Type B pancreatic cell (in vitro differentiated cells): ENCODE measurements at places on chromosomes 13 and 19. TPM values are rescaled to one million over a fixed set of nuclear protein-coding genes. Genes with fewer than 3 reads are reported as not detected.

DNA sequence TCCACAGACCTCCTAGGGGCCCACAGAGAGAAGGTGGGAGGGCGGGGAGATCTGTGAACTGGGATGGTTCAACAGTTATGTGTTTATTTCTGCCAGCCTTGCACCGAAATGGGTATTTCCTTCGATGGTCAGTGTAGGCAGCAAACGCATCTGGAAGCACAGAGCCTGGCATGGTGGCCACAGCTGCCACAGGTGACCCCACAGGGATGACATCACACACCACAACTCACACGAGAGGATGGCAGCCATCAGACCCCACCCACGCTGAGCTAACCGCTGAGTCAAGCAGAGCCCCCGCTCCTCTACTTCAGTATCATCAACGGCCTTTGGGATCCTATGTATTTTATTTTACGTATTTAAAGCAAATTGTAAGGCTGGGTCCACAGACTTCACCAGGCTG, 37.4 kb downstream of the NAXD start:
- no peak overlapping the region for H3K27ac ChIP-seq
- H3K36me3 ChIP-seq, result peaks cover 22% of the 10 kb centered on the region
- H3K27me3 ChIP-seq, result no peaks in the 10 kb centered on the region
- no peak overlapping the region for H3K4me3 ChIP-seq
- no peaks in the 10 kb centered on the region for H3K4me1 ChIP-seq

- no peaks in the 10 kb centered on the region for H3K4me1 ChIP-seq
- H3K27ac ChIP-seq, result no peak overlapping the region
- H3K27me3 ChIP-seq, result peaks cover 3% of the 10 kb centered on the region
These were observed 14.7 kb upstream of the ZNF14 start for GRCh38 chr19:19747357-19748220.

Gene ZMYM2
- total RNA-seq, result 93.0 and 108 TPM in 2 replicates

GRCh38 chr19:44530777-44531176, 1.3 kb upstream of the CEACAM20 start:
- no peak overlapping the region for H3K27ac ChIP-seq
- H3K4me1 ChIP-seq, result no peaks in the 10 kb centered on the region
- DNase-seq, result no peak

DNA sequence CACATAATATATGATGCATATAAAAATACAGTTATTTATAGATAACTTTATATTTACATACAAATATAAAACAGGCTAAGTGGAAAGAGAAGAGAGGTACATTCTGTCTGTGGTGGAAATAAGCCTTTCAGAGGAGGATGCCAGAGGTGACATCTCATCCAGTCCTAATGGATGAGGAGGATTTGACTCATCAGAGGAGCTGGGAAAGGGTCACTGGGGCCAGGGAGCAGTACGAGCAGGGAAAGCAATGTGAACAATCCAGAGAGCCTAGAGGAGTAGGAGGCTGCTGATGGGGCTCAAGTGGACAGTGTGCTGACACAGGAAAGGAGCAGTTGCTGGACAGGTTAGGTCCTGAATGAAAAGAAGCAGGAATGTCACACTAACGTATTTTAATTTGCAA, 18.6 kb downstream of the NALCN start:
- H3K27ac ChIP-seq, result no peak overlapping the region
- DNase-seq, result no peak
- H3K36me3 ChIP-seq, result no peaks in the 10 kb centered on the region
- no peaks in the 10 kb centered on the region for H3K27me3 ChIP-seq

Gene RELB
- total RNA-seq, result 6.9 and 8.4 TPM in 2 replicates

GRCh38 chr19:3881272-3882040, 971 bp downstream of the ATCAY start:
- H3K4me1 ChIP-seq, result no peaks in the 10 kb centered on the region
- H3K27me3 ChIP-seq, result peaks cover 53% of the 10 kb centered on the region
- H3K27ac ChIP-seq, result no peak overlapping the region
- H3K4me3 ChIP-seq, result peak overlapping the region; percentile 61
- no peaks in the 10 kb centered on the region for H3K36me3 ChIP-seq
- no peak for DNase-seq

DNA sequence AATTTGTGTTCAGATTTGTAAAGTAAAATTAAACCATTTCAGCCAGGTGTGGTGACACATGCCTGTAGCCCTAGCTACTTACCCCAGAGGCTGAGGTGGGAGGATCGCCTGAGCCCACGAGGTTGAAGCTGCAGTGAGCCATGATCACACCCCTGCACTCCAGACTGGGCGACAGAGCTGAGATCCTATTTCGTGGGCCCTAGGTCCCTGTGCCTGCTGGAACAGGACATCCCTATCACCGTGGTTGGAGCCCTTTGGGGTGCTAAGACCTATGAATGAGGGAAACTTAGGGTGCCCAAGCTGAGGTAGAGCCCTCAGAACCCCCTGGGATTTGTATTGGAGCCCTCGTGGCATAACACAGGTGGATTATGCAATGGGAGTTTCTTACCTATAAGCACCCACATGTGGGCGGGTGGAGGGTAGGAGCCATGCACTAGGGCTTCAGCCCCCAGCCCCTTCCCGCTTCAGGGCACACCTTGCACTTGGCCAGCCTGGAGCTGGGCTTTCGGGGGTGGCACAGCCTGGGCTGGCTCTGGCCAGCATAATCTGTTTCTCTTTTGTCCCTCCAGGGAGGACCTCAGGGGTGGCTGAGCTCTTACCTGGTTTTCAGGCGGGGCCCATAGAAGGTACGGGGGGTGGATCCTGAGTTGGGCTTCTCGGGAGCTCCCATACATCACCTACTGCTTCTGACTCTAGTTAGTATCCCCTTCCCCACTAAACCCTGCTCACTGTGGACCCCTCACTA, 7.2 kb upstream of the USF2 start:
- no peaks in the 10 kb centered on the region for H3K36me3 ChIP-seq
- H3K4me3 ChIP-seq, result no peak overlapping the region

- peaks cover 6% of the 10 kb centered on the region for H3K4me1 ChIP-seq
- H3K27ac ChIP-seq, result peak overlapping the region; percentile 73
- no peaks in the 10 kb centered on the region for H3K36me3 ChIP-seq
- peaks cover 11% of the 10 kb centered on the region for H3K27me3 ChIP-seq
- no peak for DNase-seq
These were observed 8.8 kb downstream of the GTPBP3 start for GRCh38 chr19:17346109-17346671.

Gene ADAMTSL5
- total RNA-seq, result 3.4 and 10.6 TPM in 2 replicates

Gene KLK3
- not detected in 2 replicates for total RNA-seq

- H3K36me3 ChIP-seq, result no peaks in the 10 kb centered on the region
- peaks cover 16% of the 10 kb centered on the region for H3K4me1 ChIP-seq
- H3K27ac ChIP-seq, result no peak overlapping the region
- H3K4me3 ChIP-seq, result no peak overlapping the region
These were observed 19.8 kb upstream of the RASA3 start for GRCh38 chr13:114152285-114152645.

DNA sequence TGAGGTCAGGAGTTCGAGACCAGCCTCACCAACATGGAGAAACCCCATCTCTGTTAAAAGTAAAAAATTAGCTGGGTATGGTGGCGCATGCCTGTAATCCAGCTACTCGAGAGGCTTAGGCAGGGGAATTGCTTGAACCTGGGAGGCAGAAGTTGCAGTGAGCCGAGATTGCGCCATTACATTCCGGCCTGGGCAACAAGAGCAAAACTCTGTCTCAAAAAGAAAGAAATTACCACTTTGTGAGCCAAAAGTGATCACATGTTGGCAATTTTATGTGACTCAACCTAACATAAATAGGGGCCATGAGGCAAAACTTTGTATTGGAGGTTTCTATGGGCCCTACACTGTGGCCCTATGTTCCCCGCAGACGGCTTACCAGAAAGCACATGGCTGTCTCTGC, 72.2 kb downstream of the MAP4K1 start:
- H3K4me3 ChIP-seq, result no peak overlapping the region
- H3K36me3 ChIP-seq, result no peaks in the 10 kb centered on the region
- H3K4me1 ChIP-seq, result peaks cover 6% of the 10 kb centered on the region
- H3K27me3 ChIP-seq, result no peaks in the 10 kb centered on the region
- no peak overlapping the region for H3K27ac ChIP-seq

DNA sequence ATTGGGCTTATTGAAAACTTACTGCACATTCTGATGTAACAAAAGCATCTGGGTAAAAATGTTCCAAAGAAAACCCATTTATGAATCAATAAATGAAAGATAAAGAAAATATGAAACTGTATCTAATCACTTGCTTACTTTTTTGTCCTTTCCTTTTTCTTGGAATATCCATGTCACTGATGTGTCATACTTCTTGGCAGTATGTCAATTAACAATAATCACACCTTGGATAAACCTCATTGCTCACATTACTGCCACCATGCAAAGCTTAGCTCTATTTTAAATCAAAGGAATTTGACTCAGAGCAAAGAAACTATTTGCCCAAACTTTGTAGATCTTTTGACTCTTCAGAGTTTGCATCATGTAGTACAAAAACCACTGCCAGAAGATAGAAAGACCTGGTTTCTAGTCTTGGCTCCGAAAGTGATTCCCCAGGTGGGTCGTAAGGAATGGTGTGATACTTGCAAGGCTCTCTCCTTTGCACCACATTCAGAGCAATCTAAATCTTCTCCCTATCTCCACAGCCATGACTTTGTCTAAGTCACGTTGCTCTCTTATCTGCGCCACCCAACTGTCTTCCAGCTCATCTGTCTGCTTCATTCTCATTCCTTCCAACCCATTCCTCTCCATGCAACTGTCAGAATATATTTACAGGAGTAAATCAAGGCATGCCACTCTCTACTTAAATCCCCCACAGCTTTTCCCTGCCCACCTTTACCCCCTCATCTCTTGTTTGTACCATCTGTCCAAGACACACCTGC, 311.9 kb downstream of the COG6 start:
- no peaks in the 10 kb centered on the region for H3K36me3 ChIP-seq
- peaks cover 3% of the 10 kb centered on the region for H3K27me3 ChIP-seq
- no peak overlapping the region for H3K4me3 ChIP-seq
- H3K4me1 ChIP-seq, result no peaks in the 10 kb centered on the region
- DNase-seq, result no peak
- no peak overlapping the region for H3K27ac ChIP-seq

GRCh38 chr19:32749361-32749760, 29.8 kb downstream of the TDRD12 start:
- H3K27ac ChIP-seq, result no peak overlapping the region
- H3K4me1 ChIP-seq, result peaks cover 4% of the 10 kb centered on the region
- DNase-seq, result no peak
- H3K36me3 ChIP-seq, result no peaks in the 10 kb centered on the region
- H3K27me3 ChIP-seq, result no peaks in the 10 kb centered on the region
- H3K4me3 ChIP-seq, result no peak overlapping the region

Gene SHKBP1
- 54.6 and 55.4 TPM in 2 replicates for total RNA-seq

GRCh38 chr19:6055013-6055795, 55.1 kb downstream of the RFX2 start:
- peak overlapping the region; percentile 84 for H3K27ac ChIP-seq
- no peak overlapping the region for H3K4me3 ChIP-seq
- H3K27me3 ChIP-seq, result no peaks in the 10 kb centered on the region
- DNase-seq, result peak; percentile 11
- peaks cover 21% of the 10 kb centered on the region for H3K4me1 ChIP-seq
- peaks cover 3% of the 10 kb centered on the region for H3K36me3 ChIP-seq

GRCh38 chr13:39618561-39618960, 15.6 kb upstream of the LHFPL6 start:
- no peaks in the 10 kb centered on the region for H3K36me3 ChIP-seq
- H3K4me1 ChIP-seq, result peaks cover 6% of the 10 kb centered on the region
- no peak overlapping the region for H3K4me3 ChIP-seq
- no peak for DNase-seq
- H3K27me3 ChIP-seq, result no peaks in the 10 kb centered on the region

DNA sequence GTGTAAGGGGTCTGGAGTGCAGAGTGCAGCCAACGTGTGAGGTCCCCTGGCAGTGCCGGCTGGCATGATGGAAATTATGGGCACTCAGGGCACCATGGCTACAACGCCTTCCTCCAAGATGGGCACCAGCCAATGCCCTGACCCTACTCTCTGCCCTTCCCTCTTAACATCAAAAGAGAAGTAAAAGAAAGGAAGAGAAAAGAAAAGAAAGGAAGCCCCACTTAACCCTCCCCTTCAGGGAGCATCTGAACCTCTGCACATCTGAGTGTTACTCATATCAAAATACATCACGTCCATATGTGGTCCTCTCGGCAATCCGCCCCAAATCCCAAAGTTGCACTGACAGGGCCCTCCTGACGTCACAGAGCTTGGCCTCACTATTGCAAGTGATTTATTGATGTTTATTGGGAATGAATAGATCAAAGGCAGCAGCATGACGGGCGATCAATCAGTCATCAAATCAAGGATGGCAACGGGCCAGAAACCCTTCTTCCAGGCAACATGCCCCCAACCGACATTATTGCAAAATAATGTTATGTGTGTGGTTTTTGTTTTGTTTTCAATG, 1.3 kb downstream of the TSHZ3 start:
- H3K4me1 ChIP-seq, result peaks cover 35% of the 10 kb centered on the region
- H3K4me3 ChIP-seq, result peak overlapping the region; percentile 89
- H3K36me3 ChIP-seq, result peaks cover 3% of the 10 kb centered on the region
- no peak for DNase-seq
- H3K27ac ChIP-seq, result peak overlapping the region; percentile 14

Gene POP4
- total RNA-seq, result 48.4 and 51.3 TPM in 2 replicates

DNA sequence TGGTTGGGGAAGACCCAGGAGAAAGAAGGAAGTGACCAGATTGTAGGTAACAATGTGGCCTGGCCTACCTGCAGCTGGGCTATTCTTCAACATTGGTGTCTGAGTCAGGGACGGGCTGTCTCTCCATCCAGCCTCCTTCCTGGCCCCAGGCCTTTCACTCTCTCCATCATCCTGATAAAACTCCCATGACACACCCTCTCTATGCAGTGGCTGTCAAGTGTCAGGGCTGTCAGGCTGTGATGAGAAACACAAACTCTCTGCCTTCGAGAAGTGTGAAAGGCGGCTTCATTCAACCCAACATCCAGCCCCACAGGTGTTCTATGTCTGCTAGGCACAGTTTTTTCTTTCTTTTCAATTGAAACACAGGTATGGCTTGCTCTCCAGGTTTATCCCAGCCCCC, 153.3 kb upstream of the VSTM2B start:
- no peaks in the 10 kb centered on the region for H3K36me3 ChIP-seq
- no peak overlapping the region for H3K4me3 ChIP-seq
- H3K27me3 ChIP-seq, result peaks cover 50% of the 10 kb centered on the region
- DNase-seq, result peak; percentile 29

- H3K27ac ChIP-seq, result no peak overlapping the region
- H3K4me1 ChIP-seq, result peaks cover 16% of the 10 kb centered on the region
- no peak overlapping the region for H3K4me3 ChIP-seq
- no peak for DNase-seq
- peaks cover 3% of the 10 kb centered on the region for H3K36me3 ChIP-seq
- H3K27me3 ChIP-seq, result no peaks in the 10 kb centered on the region
These were observed 293.3 kb upstream of the MAB21L1 start for GRCh38 chr13:35769812-35770211.

DNA sequence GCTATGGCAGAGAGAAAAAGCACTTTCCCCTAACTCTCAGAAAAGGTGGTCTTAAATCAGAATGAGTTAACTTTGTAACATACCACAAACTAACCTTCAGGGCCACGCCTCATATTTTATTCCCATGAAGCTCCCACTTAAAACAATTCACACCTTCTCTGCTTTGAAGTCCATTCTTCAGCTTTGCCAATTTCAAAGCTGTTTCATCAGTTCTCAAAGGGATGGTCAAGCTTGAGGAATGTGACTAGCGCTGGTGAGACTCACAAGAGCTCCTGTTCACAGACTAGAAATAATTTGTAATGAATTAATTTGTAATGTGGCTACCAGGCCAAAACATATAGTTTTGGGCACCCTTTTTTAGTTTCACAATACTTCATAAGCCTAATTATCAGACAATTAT, 68.2 kb downstream of the STK24 start:
- DNase-seq, result no peak
- peaks cover 19% of the 10 kb centered on the region for H3K36me3 ChIP-seq
- peak overlapping the region; percentile 22 for H3K27ac ChIP-seq
- no peaks in the 10 kb centered on the region for H3K27me3 ChIP-seq
- peak overlapping the region; percentile 22 for H3K4me3 ChIP-seq

- peaks cover 6% of the 10 kb centered on the region for H3K36me3 ChIP-seq
- DNase-seq, result no peak
- H3K4me1 ChIP-seq, result peaks cover 20% of the 10 kb centered on the region
These were observed 8.9 kb downstream of the SGTA start for GRCh38 chr19:2774083-2774679.
